Aorta (tissue), 5 donors: ENCODE measurements at places on chromosomes 12 and 14. TPM values are rescaled to one million over a fixed set of nuclear protein-coding genes. Genes with fewer than 3 reads are reported as not detected.

CALCOCO1 gene
- total RNA-seq, result 242 TPM

REP15 gene
- 4.3 TPM for total RNA-seq

DHRS7 gene
- total RNA-seq, result 75.3 TPM

CACNA1C gene
- total RNA-seq, result 70.4 TPM

TNS2 gene
- total RNA-seq, result 198 TPM

KRT4 gene
- total RNA-seq, result not detected

ADCY4 gene
- 45.7 TPM for total RNA-seq

GPN3 gene
- 14.5 TPM for total RNA-seq

TSPAN8 gene
- 7.5 TPM for total RNA-seq

LYZ gene
- total RNA-seq, result 180 TPM

KLRG1 gene
- 4.5 TPM for total RNA-seq

CACNA2D4 gene
- total RNA-seq, result 6.2 TPM

RAPGEF3 gene
- total RNA-seq, result 139 TPM

OR4K5 gene
- not detected for total RNA-seq

CLEC2A gene
- not detected for total RNA-seq
